ENCODE measurements at places on chromosomes 6 and 20.

DNA sequence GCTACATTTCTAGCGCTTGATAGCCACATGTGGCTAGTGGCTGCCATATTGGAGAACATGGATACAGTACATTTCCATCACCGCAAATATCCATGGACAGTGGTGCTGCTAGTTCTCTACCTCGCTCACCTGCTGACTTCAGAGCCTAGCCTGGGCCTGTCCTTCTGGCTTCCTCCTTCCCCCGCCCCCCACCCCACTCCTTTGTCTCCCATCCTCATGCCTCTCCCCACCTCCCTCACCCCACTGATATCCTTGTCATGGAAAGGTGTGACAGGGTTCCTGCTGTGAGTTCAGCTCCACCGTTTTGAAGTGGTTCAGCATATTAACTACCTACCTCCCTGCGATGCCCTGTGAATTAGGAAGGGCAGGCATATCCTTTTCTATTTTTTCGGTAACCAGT, 14.2 kb downstream of the NKX2-2 start:
- DNase-seq, result no peak

DNA sequence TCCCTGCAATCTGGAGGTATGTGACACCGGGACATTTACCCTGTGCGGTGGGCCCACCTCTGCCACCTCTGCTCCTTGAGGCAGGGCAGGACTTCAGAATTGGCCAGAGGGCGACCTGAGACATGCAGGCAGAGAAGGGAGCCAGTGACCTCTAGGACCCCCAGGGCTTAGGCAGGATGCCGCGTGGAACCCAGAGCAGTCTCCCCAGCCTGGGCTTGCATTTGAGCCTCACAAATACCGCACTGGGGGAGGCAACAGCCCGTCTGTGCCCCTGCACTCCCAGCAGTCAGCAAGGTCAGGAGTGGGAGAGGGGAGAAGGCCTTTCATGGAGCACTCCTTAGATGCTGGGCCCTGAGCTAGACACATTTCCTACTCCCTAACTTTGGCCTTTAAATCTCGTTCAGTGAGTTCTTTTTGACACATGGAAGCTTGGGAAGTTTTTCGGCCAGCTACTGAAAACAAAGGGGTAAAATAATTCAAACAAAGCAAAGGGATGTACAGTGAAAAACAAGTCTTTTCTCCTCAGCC, 41.7 kb downstream of the C20orf203 start:
- DNase-seq, result no peak

- no peak for DNase-seq
Observed at GRCh38 chr20:13717631-13718044, 67.1 kb downstream of the ESF1 start.

- no peak for DNase-seq
Observed at GRCh38 chr6:140366991-140367390, 992.5 kb upstream of the CITED2 start.

DNA sequence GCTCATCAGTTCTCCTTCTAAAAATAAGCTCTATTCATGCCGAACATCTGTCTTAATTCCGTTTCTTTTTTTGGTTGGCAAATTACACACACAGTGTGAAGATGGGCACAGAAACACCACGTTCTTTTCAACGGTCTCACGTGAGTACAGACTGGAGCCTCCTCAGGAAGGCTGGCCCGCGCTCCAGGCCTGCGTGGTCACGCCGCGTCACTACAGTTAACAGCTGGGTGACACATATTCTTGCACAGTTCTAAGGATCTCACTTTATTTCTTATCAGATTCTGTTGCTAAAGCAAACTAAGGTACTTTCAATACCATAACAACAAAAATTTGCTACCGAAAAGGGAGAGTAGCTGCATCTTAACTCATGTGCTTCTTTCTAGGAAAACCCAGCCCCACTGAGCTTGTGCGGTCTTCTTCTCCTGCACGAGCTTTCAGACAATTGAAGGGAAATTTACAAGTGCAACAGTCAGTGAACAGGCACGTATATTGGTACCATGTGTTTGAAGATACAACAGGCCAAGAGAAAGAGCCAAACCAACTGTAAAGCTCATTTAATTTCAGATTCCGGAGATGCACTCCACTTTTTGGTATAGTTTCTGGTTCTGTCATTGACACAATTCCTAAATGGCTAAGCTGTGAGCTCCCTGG, 55.6 kb upstream of the MPC1 start:
- no peak for DNase-seq

GRCh38 chr20:47118206-47118605, 223.6 kb downstream of the EYA2 start:
- no peak for DNase-seq

GRCh38 chr20:25054096-25054820, 3.7 kb downstream of the ACSS1 start:
- DNase-seq, result no peak

GRCh38 chr6:111714416-111715270, 109.0 kb upstream of the TRAF3IP2 start:
- no peak for DNase-seq

- DNase-seq, result no peak
Observed at GRCh38 chr6:8084586-8084985, 17.8 kb downstream of the EEF1E1 start.

- no peak for DNase-seq
Observed at GRCh38 chr6:107228754-107229153, 113.4 kb upstream of the BEND3 start.

- no peak for DNase-seq
Observed at GRCh38 chr20:34143951-34144350, 31.9 kb upstream of the EIF2S2 start.

GRCh38 chr6:18042536-18043145, 55.2 kb upstream of the KIF13A start:
- no peak for DNase-seq

DNA sequence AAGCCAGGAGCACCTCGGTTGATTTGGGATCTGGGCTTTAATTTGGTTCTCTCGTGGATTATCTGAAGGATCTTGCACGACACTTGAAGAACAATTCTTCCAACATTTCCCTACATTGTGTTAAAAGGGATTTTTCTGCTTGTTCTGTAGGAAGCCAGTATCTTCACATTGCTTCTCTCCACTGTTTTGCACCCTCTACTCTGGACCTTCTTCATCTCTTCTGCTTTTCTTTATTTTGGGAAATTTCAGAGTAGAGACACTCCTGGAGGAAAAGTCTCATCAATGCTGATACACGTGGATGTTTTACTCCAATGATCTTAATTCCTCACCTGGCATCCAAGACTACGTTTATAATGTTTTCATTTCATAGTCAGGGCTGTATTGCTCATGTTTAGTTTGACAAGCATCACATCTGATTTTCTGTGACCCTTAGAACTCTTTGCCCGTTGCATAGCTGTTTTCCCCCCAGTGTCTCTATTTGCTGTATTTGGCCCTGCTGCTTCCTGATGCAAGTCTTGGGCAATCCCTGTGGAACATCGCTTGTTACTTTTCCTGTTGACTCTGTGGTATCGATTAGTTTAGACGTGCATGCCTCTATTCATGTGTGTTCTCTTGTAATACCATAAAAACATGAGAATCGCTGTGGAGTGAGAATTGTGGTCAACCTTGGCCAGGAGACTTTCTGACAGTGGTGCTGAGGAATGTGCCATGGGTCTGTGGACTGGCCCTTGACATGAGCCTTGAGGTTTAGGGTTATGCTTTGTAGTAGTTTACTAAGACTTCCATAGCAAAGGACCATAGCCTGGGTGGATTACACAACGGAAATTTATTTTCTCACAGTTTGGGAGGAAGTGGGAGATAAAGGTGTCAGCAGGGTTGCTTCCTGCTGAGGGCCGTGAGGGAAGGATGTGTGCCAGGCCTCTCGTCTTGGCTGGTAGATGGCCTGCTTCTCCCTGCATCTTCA, 12.5 kb downstream of the PLCB1 start:
- DNase-seq, result no peak

DNA sequence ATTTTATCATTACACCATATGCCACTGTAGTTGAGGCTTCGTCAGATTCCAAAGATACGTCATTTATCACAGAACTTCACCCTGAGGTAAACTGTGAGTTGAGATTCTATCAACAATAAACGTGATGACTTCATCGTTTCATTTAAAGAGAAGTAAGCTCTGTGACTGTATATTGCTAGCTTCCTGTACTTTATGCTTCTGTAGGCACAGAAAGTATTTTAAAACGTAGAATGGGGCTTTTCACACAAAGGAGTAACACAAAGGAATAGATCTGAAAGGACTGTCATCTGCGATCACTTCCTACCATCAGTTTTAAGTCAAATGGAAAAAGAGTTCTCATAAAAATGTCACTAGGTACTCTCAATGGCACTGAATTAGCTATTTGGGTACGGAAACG, 234.4 kb upstream of the MCHR2 start:
- no peak for DNase-seq

DNA sequence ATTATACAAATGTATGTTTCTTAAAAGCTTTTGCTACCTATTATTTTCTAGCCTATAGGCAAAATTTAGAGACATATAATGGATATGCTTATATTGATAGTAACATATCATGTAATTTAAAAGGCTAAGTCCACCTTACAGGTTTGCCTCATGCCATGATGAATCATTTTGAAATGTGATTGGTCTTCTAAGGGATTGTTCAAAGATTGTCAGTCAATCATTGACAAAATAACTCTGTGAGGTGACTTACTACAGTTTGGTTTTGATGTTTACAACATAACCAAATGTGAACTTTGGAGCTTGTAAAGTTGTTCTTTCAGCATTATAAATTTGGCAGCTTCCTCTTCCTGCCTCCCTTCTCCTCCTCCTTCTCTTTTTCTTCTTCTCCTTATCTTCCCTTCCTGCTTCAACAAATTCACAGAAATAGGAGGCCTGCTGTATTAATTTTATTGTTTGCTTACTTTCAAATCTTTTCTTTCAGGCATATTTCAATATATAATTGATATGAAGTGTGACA, 39.7 kb upstream of the ZFP64 start:
- DNase-seq, result no peak

GRCh38 chr6:98832284-98833056, 1.9 kb upstream of the POU3F2 start:
- DNase-seq, result no peak

- no peak for DNase-seq
Observed at GRCh38 chr20:11726026-11726425, 191.7 kb upstream of the BTBD3 start.

DNA sequence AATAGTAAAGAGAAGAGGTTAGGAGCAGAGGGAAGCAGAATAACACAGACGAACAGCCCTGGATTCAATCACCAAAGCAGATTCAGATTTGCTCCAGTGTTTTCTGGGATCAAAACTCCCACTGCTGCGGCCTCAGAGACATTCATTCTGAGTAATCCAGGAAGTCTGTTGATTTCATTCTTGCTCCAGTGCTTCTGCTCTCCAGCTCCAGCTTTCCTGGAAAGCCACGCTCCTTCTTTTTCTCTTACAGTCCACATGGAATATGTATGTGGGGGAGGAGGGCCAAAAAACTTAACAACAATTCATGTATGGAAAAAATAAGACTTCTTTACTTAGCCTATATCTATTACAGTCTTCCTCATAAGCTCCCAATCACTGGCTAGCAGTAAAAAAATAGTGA, 26.4 kb upstream of the UST start:
- no peak for DNase-seq

DNA sequence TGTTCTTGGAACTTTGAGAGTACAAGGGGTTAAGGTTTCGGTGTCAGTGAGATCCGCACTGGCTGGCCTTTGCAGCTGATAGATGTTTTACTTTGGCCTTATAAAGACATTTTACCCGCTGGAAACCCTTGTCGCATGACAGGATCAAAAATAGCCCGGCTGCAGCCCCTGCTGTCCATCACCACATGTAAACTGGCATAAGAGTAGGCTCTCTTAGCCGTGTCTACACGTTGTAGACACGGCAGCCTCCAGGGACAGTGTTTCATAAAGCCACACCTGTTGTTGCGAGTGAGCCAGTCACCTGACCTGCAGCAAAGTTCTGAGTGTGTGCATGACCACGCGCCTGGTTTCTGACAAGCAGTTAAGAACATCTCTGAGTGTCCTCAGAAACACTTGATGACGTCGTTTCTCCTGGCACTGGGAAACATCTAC, 8.5 kb downstream of the RBM24 start:
- no peak for DNase-seq

DNA sequence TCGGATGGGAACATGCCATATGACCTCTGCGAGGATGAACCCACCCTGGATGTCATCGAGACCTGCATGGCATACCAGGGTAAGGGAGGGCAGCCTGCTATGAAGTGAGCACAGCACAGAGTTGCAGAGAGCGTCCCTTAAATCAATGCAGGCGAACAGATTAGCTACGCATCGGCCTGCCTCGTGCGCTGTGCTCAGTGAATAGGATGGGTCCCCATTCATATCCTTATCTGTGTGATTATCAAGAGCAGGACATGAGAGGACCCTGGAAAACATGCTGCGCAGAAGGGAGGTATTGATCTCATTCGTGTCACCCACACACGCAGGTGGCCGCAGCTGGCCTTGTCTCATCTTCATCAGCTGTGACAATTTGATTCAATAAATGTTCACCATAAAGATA, 25.6 kb upstream of the FAM83D start:
- no peak for DNase-seq

DNA sequence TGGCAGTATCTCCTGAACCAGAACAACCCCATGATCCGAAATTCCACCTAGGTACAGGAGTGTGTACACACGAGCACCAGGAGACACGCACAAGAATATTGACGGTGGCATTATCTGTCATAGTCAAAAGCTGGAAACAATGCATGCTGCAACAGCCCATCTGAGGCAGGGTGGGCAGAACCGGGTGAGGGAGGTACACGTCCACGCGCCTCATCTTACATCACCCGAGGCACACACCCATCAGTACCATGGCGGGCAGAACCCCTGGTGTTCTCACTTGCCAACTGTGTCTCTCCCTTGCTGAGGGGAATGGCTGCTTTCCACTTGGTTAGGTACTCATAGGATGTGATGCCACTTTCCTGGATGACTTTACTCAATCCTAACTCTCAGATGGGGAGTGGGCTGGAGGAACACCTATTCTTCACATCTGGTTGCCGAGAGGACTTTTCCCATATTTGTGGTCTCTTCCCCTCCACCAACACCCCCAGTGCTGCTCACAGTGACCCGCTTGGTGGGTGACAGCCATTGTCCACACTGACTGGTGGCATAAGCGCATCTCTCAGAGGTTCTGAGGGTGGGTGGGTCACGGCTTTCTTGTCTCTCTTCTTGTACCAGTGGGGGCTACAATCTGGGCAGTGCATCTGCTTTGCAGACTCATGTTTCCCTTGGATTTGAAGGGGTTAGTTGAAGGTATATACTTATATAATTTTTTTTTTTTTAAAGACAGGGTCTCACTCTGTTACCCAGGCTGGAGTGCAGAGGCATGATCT, 13.5 kb downstream of the PPP1R3G start:
- no peak for DNase-seq

DNA sequence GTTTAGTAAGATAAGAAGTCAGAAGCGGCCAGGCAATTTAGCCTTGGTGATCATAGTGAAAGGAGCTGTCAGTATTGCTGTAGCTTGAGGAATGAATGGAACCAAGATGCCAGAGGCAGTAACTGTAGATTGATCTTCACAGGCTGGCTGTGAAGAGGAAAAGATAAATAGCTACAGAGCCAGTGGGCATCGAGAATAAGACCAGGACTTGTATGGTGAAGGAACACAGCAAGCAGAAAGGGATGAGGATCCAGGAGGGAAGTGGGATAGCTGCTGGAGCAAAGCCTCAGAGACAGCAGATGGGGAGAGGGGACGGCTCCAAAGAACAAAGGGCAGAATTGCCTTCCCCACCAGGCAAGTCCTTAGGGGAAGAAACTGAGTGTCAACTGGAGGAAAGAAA, 294.4 kb upstream of the PLN start:
- no peak for DNase-seq

Data from stimulated activated CD8-positive, alpha-beta memory T cell treated with anti-CD3 and anti-CD28 coated beads, Interleukin-2, amount 100 ng/mL, for 1 hour (primary cell).